ENCODE measurements at places on chromosomes 16 and 17.

DNA sequence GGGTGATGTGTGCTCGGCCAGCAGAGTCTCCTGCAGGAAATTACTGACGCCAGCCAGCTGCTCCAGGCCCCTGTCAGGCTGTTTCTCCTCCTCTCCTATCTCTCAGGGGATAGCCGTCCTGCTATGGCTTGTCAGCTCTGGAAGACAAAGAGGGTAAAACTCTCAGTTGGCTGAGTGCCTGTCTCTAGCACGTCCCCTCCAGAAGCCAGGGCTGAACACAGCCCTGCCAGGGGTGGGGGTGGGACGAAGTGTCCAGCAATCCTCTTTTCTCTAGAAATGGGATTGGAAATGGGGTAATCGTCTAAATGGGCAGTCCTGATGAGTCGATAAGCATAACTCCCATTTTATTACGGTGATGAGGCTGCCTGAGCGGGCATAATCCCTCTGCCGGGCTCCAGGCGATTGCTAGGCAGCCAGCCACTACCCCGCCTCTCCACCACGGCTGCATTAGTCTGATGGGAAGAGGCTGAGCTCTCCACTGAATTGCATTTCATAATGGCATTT is 89.1 kb upstream of the GNAO1 start:
- no peak for DNase-seq

DNA sequence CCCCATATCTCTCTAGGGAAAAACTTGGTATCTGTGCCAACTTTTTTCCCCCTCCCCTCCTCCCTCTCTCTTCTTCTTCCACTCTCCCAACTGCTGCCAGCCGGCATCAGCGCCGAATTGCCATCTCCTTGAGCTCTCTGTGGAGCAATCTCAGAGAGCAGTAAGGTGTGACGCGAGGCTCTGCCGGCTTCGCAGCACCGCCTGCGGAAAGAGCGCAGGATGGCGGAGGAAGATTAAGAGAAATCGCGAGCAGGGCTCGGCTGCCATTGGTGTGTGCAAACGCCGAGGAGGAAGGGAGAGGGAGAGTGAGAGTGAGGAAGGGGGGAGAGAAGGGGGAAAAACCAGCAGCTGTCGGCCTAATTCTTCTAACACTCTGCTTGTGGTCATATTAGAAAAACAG is 44.2 kb downstream of the NEUROD2 start:
- no peak for DNase-seq

DNA sequence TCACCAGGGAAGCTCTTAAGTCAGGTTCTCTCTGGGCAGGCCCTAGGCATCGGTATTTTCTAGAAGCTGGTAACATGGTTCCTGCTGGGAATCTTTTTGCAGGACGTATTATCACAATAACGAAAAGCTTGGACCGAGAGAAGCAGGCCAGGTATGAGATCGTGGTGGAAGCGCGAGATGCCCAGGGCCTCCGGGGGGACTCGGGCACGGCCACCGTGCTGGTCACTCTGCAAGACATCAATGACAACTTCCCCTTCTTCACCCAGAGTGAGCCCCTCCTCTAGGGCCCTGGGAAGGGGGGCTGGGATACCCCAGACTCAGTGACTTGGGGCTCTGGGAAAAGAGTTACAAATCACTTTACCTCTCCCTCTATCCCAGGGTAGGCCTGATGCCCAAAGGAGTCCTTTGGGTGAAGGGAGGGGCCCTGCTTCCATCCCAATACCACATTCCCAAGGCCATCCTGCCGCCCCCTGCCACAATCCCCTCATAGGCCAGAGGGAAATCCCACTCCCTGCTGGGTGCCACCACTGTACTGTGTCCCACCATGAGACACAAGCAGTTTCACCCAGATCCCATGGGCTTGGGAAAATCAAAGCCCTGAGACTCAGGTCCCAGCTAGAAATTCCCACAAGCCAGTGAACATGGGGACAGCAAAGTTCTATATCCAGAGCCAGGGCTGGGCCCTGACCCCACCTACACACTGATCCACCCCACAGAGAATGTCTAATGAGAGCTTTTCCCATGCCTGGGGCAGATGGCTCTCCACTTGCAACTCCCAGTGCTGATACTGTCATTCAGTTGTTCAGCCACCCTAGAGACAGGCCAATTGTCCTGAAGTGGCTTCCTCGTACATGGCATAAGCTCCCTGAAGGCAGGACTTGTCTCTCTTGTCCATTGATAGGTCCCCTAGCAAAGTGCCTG is 23.0 kb downstream of the CDH5 start:
- no peak for DNase-seq

DNA sequence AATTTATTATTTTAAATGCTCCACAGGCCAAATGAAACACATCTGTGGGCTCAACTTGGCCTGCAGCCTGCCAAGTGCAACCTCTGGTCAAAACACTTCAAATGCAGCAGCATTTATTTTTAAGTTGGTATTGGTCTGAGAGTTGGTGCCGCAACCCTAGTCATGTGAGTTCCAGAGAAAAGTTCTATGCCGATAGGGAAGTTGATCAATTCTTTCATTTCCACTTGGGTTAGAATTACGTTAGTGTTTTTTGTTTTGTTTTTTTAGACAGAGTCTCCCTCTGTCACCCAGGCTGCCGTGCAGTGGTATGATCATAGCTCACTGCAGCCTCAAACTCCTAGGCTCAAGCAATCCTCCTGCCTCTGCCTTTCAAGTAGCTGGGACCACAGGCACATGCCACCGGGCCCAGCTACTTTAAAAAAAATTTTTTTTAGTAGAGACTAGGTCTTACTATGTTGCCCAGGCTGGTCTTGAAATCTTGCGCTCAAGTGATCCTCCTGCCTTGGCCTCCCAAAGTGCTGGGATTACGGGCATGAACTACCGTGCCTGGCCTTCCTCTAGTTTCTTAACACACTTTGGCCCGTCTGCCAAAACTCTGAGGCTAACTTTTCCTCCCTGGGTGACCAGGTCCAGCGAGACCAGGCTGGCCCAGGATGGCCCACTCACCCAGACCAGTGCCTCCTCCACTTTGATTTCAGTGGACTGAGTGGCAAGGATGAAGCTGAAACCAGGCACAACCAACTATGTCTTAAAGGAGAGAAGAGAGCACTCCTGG is 221.1 kb downstream of the MRTFB start:
- no peak for DNase-seq

- no peak for DNase-seq
These were observed 139.4 kb upstream of the TBX2 start for GRCh38 chr17:61260071-61260797.

- DNase-seq, result no peak
These were observed 11.0 kb upstream of the C16orf74 start for GRCh38 chr16:85761861-85762260.

DNA sequence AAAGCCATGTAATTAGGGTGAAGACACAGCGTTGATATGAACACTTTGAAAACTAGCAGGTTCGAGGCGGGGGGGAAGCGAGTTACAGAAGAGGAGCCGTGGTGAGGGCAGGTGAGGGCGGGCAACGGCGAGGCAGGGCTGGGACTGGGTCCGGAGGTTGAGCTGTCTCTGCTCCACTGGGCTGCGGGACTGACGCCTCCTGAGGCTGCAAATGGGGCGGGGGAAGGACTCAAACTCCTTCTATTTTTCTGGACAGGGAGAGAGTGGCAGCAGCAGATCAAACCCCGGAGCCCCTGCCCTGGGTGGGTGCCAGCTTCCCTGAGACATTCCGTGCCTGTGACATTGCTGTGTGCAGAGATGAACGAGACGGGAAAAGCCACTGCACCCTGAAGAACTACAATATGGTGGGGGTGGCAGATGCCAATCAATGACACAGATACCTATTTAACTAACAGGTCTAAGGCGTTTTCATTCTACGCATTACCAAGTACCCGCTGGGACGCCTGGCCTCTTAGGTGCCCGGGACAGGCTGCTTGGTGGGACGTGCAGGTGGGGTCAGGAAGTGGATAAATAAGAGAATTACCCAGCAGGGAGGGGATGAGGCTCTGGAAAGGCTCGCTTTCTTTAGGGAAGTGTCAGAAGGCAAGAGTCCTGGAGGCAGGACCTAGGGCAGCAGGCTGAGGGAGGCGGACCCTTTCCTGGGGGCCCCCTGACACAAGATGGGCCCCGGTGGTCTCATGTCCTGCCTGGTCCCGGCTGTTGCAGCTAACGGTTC is 30.4 kb downstream of the RPH3AL start:
- no peak for DNase-seq

- no peak for DNase-seq
These were observed 3.3 kb upstream of the HIGD1B start for GRCh38 chr17:44844390-44844830.

DNA sequence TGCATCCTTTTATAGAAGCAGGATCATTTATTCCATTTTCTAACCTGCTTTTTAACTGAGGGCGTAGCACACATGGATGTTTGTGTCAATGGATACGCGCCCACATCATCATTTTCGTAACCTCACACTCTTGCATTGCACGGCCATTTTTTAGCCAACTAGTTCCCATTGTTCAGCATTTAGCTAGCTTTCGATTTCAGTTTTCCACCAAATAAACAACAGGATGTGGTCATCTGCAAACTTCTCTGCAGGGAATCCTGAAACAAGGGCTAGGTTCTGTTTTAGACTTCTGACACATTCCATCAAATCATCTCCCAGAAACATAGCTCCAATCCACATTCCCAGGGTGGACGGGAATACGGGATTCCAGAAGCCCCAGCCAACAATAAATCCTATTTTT is 6.4 kb downstream of the CYB561 start:
- no peak for DNase-seq

- no peak for DNase-seq
These were observed 50.3 kb downstream of the BMERB1 start for GRCh38 chr16:15484662-15485061.

DNA sequence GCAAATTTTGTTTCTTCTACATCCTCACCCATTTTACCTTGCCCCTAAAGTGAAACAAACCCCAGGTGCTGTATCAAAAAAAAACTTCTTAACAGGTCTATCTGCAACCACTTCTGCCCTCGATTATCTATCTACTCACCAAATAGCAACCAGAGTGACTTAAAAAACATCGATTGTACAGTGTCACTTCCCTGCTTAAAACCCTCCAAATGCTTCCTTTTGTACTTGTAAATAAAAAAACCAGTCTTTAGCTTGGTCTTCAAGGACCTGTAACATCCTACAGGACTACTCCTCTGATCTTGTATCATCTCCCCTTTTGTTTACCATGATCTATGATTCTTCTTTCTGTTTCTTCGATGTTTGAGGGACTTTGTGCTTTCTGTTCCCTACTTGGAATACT is 82.7 kb upstream of the CORO6 start:
- DNase-seq, result no peak

DNA sequence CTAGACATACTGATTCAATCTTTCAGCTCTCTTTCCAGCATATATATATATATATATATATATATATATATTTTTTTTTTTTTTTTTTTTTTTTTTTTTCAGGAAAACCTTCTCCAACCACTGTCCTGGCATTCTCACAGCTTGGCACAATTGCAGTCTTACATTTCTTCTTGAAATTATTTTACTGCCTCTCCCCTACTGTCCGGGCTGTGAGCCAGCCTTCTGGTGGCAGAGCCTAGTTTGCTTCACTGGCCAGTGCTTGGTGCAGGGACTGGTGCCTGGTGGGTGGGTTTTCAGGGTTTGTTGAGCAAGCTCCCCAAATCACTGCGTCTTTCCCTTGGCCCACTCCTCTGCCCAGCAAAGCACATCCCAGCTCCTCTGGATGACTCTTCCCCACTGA is 28.5 kb downstream of the PRSS54 start:
- DNase-seq, result no peak

GRCh38 chr17:82200743-82201497 is 11.7 kb downstream of the CCDC57 start:
- DNase-seq, result peak; percentile 56

GRCh38 chr17:74821655-74822334 is 37.9 kb downstream of the GRIN2C start:
- no peak for DNase-seq

DNA sequence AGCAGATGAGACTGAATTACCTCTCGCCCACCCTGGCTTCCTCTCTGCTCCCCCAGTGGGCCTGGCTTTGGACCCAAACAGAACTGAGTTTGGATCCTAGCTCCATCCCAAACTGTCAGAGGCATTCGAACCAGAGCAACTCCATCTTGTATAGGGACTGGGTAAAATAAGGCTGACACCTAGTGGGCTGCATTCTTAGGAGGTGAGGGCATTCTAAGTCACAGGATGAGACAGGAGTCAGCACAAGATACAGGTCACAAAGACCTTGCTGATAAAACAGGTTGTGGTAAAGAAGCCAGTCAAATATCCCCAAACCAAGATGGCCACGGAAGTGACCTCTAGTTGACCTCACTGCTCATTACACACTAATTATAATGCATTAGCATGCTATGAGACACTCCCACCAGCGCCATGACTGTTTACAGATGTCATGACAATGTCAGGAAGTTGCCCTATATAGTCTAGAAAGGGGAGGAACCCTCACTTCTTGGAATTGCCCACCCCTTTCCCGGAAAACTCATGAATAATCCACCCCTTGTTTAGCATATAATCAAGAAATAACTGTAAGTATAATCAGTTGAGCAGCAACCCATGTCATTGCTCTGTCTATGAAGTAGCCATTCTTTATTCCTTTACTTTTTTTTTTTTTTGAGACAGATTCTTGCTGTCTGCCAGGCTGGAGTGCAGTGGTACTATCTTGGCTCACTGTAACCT is 44.4 kb downstream of the LYRM1 start:
- DNase-seq, result peak; percentile 24

DNA sequence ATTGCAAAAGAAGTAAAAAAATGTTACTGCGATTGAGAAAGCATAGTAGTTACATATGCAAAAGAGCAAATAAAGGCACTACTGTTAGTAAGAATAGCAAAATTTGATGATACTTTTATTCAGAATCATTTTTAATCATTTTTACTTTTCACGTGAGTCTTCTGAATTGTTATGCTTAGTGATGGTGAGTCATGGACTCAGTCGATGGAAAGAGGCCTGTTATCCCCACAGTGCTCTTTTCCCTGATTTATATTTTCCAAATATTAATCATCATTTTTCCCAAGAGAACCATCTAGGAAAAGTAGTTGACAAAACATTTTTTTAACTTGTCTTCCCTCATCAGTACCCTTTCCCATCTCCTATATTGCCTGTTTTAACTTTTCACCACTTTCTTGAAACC is 181.1 kb downstream of the CHD9 start:
- no peak for DNase-seq

GRCh38 chr16:72751076-72751475 is 296.9 kb downstream of the ZFHX3 start:
- DNase-seq, result no peak

GRCh38 chr17:82445542-82445941 is 5.0 kb downstream of the CYBC1 start:
- no peak for DNase-seq

Measured in stimulated activated naive CD4-positive, alpha-beta T cell treated with Interleukin-2 at 50 U/mL for 16 hours (primary cell).